Hindlimb muscle (tissue), 1 donor: ENCODE measurements at places on chromosomes 7 and 10. TPM values are rescaled to one million over a fixed set of nuclear protein-coding genes. Genes with fewer than 3 reads are reported as not detected.

The ACTR3C gene
- 1.3 TPM for polyA plus RNA-seq

The CTNNA3 gene
- polyA plus RNA-seq, result 7.5 TPM

The FEZF1 gene
- polyA plus RNA-seq, result 0.12 TPM

The PWWP2B gene
- polyA plus RNA-seq, result 19.9 TPM

The SPDYE9 gene
- 1.9 TPM for polyA plus RNA-seq

The CNNM1 gene
- polyA plus RNA-seq, result not detected

The TRPV5 gene
- 0.09 TPM for polyA plus RNA-seq

The BLNK gene
- 3.4 TPM for polyA plus RNA-seq

The EMX2 gene
- polyA plus RNA-seq, result 9.0 TPM

The SPAM1 gene
- polyA plus RNA-seq, result not detected

The FANK1 gene
- polyA plus RNA-seq, result 0.56 TPM

The RELN gene
- 2.1 TPM for polyA plus RNA-seq

The ZNF786 gene
- polyA plus RNA-seq, result 4.4 TPM
